HFFc6 (cell line): ENCODE measurements at places on chromosomes 16 and 17.

DNA sequence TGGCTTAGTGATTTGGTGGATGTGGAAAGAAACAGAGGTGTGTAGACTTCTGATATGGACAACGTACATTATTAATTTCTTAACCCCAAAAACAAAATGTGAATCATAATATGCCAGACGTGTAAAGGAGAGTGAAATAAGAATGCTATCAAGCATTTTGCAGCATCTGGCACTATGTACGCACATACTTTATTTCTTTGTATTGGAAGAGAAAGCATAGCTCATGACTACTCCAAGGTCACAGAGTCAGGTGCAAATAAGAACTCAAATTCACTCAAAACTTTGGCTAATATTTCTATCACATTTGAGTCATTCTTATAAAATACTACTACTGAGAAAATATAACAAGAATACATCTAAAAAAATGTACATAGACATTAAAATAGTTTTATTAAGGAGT is 74.8 kb downstream of the TTC19 start:
- no peak for DNase-seq

GRCh38 chr16:2341456-2342447 is 1.2 kb upstream of the ABCA3 start:
- no peak for DNase-seq

DNA sequence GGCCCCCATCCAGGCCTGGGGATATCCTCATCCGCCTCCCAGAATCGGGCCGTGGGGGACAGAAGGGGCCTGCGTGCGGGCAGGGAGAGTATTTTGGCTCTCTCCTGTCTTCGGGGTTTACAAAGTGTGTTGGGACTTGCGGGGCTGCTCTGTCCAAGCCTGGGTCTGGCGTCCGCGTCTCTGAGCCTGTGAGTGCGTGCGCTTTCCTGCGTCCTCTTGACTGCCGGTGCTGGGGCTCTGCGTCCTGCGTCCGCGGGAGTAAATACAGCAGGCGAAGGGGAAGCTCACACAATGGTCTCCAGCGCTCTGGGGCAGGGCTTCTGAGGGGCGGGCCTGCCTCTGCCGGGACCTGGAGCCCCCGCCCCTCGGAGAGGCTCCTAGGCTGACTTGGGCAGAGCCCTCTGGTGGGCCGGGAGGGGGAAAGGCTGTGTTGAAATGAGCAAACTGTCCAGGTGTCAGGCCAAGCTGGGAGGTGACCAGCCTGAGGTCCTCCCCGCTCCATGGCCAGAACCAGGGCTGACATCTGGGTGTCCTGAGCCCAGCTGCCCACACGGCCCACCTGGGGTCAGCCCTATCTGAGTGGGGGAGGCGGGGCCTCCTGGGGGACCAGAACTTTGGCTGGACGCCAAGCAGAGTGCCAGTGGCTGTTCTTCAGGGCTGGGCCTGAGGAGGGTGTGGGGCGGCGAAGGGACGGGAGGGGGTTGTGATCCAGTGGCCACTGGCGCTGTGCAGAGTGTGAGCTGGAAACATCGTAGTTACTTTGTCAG is 233.6 kb downstream of the SEC14L1 start:
- peak; percentile 83 for DNase-seq

DNA sequence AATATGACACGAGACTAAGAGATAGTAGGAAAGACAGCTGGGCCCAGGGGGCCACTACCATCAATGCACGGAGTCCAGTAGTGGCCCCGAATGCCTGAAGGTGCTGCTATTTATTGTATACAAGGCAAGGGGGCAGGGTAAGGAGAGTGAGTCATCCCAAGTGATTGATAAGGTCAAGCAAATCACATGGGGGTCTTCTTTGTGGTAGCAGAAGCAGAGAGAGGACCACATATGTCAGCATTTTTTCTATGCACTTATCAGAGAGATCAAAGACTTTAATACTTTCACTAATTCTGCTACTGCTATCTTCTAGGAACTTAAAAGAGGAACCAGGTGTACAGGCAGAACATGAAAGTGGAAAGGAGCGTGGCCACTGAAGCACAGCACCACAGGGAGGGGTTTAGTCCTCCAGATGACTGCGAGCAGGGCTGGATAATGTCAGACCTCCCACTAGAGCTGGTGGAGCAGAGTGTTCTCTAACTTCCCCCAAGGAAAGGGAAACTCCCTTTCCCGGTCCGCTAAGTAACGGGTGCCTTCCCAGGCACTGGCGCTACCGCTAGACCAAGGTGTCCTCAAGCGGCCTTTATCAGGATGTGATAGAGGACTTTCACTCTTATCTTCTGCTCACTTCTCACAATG is 26.4 kb upstream of the ARL4D start:
- DNase-seq, result no peak

GRCh38 chr16:11296706-11297491 is 15.8 kb upstream of the PRM1 start:
- no peak for DNase-seq
